ENCODE measurements at places on chromosomes 1 and 21.

GRCh38 chr1:154583773-154584172, 16.2 kb downstream of the CHRNB2 start:
- DNase-seq, result no peak

GRCh38 chr1:239612379-239612778, 226.0 kb downstream of the CHRM3 start:
- no peak for DNase-seq

GRCh38 chr1:151509350-151510019, 1.7 kb upstream of the CGN start:
- DNase-seq, result no peak

DNA sequence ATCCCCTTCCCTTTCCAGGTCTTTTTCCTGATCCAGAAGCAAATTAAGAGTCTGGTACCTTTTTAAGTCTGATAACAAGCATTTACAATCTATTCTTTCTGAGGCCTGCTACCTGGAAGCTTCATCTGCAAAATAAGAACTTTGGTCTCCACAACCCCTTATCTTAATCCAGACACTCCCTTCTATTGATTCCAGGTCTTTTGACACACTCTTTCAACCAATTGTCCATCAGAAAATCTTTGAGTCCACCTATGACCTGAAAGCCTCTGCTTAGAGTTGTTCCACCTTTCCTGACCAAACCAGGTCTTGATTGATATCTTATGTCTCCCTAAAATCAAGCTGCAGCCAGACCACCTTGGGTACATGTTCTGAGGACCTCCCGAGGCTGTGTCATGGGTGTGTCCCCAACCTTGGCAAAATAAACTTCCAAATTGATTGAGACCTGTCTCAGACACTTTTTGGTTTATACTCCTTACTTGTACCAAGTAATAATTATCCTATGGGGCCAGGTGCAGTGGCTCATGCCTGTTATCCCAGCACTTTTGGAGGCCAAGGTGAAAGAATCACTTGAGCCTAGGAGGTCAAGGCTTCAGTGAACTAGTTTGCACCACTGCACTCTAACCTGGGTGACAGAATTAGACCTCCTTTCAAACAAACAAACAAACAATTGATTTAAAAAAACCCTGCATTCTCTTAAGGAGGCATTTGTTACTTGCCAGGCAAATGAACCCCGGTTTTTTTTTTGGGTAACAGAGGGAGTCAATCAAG, 126.1 kb downstream of the MAP3K21 start:
- no peak for DNase-seq

GRCh38 chr1:64363616-64364015, 106.3 kb upstream of the CACHD1 start:
- DNase-seq, result no peak

- DNase-seq, result no peak
Observed at GRCh38 chr21:22174746-22175145, 1176.5 kb downstream of the NCAM2 start.

DNA sequence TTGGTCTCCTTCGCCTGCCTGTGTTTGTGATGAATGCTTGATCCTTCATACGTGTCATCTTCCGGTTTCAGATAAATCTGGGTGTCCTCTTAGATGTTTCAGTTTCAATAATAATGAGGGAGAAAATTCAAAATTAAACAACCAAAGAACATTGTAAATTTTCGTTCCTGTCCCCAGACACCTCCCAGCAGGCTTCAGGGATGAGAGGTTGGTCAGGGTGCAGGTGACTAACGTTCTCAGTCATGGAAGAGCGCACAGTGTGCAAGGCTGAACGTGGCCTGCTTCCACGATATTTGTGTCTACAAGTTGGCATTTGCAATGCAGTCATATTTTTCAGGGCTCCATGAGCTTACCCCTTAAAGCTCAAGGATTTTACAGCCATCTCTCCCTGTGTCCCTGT, 147.1 kb upstream of the ARHGEF16 start:
- DNase-seq, result no peak

DNA sequence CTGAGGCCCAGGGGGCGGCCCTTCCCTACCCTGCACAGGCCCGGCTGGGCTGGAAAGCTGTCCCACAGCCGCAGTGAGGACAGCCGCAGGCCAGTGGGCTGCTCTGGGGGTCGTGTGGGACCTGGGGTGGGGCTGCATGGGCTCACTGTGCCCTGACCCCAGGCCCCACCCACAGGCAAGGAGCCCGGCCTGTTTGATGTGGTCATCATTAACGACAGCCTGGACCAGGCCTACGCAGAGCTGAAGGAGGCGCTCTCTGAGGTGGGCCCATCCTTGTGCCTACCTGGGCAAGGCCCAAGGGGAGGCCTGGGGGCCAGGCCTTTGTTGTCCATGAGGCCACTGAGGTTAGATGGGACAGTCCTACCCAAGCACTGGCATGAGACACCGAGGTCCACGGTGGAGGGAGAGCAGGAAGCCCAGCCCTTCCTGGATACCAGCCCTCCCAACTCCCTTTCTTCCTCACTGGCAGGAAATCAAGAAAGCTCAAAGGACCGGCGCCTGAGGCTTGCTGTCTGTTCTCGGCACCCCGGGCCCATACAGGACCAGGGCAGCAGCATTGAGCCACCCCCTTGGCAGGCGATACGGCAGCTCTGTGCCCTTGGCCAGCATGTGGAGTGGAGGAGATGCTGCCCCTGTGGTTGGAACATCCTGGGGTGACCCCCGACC, 1.4 kb upstream of the GJC2 start:
- DNase-seq, result no peak

DNA sequence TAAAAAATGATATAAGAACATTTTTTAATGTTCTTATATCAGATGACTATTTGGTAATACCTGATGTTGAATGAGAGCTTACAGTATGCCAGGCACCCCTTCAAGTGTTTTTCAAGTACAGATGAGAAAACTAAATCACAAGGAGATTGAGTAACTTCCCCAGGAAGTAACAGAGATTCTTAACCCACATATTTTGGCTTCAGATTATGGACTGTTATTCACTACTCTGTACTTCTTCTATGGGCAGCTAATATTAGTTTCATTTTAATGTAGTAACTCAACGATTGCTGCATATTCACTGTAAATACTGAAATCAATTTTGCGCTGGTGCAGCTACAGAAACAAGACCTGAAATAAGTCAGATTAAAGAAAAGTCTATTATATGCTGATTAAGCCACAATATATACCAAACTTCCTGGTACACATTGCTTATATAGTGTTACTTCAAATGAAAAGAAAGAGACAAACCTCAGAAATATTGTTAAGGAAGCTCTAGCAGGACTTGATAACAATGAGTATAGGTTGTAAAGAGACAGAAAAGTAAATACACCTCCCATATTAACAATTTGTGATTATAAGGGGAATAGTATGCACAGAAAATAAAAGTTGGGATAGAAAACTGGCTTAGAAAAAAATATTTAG, 19.7 kb downstream of the DPYD start:
- no peak for DNase-seq

DNA sequence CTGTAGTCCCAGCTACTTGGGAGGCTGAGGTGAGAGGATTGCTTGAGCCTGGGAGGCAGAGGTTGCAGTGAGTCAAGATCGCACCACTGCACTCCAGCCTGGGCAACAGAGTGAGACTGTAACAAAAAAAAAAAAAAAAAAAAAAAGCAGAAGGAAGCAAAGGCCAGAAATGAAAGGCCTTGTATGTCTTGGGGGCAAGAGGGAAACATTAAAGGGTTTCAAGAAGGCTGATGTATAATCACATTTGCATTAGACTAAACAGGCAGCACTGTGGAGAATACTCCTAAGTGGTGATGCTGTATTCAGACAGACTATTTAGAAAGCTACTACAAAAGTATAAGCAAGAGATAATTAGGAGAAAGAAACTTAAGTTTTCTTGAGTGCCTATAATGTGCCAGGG, 10.4 kb downstream of the ANP32E start:
- no peak for DNase-seq

- DNase-seq, result no peak
Observed at GRCh38 chr21:35035116-35035515, 14.0 kb downstream of the RUNX1 start.

- peak; percentile 36 for DNase-seq
Observed at GRCh38 chr1:203463469-203464062, 12.0 kb upstream of the PRELP start.

DNA sequence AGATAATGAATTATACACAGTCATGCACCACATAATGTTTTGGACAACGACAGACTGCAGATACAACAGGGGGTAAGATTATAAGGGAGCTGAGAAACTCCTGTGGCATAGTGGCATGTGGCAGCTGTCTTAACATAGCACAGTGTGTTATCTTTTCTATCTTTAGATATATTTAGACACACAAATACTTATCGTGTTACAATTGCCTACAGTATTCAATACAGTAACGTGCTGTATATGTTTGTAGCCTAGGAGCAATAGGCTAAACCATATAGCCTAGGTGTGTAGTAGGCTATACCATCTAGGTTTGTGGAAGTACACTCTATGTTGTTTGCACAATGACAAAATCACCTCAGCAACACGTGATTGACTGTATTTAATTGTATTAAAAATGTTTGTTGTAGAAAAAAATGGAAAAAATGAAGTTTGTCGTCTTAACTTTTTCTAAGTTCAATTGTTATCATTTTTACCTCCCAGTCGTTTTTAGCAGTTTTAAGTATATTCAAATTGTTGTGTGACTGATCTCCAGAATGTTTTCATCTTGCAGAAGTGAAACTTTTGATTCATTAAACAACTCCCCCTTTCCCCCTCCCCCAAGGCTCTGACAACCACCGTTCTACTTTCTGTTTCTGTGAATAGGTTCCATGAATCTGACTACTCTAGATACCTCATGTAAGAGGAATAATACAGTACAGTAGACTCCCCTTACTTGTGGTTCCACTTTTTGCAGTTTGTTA, 351.0 kb upstream of the B3GALT2 start:
- no peak for DNase-seq

DNA sequence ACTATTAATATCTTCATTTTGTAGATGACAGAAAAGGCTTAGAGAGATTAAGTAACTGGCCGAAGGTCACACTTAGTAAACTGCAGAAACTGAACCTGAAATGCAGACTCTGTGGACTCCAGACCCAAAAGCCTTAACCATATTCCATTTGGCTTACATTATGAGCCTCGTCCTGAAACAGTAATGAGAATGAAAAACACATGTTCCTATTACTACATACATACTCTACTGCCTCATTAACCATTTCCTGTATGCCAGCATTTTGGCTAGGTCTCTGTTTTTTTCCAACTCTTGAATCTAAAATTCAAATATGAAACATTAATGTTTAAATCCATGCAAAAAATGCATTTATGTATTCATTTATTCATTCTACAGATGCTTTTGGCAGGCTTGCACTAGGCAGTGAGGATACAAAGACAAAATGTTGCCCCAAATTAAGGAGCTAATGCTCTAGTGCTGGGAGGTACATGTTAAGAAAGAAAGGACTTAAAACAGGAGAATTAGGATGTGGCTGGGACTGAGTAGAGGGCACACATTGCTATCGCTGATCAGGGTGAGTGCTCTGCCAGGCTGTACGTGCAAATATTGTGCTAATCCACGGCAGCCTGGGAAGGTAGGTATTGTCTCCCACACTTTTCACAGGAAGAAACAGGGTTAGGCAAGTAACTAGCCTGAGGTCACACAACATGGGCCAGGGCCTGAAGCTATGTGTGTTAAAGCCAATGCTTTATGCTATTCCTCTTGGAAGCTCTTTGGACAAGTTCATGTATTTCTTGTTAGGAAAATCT, 14.0 kb downstream of the DEGS1 start:
- no peak for DNase-seq

DNA sequence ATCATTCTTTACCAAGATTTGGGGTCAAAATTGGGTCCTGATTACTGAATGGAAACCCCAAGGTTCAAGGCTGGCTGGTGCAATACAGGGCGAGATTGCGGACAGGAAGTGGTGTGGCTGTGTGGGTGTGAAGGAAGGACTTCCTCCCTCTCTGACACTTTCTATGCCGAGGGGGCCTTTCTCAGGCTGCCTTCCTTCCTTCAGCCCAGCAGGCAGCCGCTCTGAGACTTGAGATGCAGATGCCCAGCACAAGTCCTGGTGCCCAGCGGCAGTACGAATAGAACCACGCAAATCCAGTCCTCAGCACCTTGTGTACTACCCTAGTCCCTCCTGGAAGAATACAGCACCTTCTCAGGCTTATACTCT, 16.3 kb downstream of the BATF3 start:
- DNase-seq, result no peak

- DNase-seq, result no peak
Observed at GRCh38 chr1:222061711-222062359, 319.9 kb upstream of the DUSP10 start.

GRCh38 chr21:44271558-44272283, 10.0 kb upstream of the DNMT3L start:
- no peak for DNase-seq

DNA sequence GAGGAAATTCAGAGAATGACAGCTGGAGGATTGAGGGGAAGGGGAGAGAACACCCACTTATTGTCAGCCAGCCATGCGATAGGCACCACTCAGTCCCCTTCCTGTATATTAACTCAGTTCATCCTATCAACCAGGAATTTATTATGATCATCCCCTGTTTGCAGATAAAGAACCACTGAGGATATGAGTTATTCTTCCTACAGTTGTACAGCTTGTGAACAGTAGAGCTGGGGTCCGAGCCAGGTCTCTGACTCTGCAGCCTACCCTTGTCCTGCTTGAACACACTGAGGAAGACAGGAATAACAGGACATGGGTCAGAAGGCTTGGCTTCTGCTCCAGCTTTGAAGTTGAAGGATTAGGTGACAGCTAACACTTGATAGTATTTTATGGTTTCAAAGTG, 42.0 kb upstream of the SCMH1 start:
- no peak for DNase-seq

DNA sequence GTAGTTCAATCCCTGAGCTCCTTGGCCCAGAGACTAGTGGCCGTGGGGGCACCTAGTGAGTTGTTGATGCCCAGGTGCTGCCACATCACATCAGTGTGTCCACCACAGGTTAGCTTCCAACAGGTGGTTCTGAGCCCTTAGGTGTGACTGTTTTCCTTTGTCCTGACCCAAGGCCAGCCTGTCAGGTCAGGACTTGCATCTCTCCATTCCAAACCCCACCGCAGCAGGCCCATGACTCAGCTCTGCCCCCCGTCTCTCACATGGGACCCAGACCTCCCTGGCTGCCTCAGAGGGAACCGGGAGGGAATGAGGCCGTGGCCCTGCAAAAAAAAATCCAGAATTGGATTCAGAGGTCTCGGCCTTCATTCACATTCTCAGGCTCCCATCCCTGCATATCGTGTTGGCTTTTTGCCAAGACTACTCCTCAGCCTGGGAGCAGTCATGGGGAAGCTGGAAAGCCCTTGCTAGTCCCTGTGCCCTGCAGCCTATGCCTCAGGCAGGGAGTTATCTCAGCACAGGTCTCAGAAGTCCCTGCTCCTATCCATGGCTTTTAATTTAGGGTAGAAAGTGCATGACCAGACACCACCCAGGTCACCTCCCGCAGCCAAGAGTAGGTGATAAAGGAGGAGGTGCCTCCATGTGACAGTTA, 7.2 kb downstream of the INAVA start:
- DNase-seq, result no peak

GRCh38 chr1:119893238-119893791, 3.0 kb downstream of the ADAM30 start:
- no peak for DNase-seq

- no peak for DNase-seq
Observed at GRCh38 chr1:1398677-1399186, 403 bp downstream of the CCNL2 start.

Data from retinal pigment epithelial cell (primary cell).